ENCODE measurements at places on chromosomes 2 and 18. TPM values are rescaled to one million over a fixed set of nuclear protein-coding genes. Genes with fewer than 3 reads are reported as not detected.

DNA sequence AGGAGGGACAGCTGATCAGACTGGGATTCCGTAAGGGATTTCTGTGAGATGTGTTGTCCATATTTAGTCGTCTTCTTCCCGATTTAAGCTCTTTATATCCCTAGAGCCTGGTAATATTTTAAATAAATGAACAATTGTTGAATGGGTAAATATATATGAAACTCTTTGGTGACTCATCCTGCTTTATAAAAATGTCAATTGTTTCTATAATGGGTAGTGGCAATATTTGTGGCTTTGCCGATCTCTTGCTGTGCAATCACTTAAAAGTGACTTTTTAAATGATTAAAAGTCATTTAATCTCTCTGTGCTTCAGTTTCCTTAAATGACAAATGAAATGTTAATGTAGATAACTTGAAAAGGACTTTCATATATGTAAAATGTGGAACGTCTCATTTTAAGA is 339.2 kb downstream of the RNF144A start:
- no peak for DNase-seq
- no peak overlapping the region for H3K27ac ChIP-seq

DNA sequence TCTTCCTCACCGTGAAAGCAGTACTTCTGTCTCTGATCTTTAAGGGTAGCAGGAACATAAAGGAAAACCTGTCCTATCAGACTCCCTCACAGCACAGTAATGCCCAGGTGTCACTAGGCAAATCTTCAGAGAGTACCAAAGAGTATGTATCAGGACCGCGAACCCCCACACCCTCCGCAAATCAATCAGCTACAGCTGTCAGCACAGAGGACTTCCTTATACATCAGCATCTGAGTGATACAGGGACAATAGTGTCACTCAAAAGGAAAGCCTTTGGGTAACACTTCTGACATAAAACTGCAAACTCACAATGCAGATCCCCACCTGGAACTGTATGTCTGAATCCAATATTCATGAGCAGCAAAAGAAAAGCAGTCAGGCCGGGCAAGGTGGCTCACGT is 2.6 kb downstream of the AFG3L2 start:
- peak overlapping the region; percentile 16 for H3K27ac ChIP-seq
- H3K27me3 ChIP-seq = peaks cover 4% of the 10 kb centered on the region

Gene ABCB11
- total RNA-seq = not detected

DNA sequence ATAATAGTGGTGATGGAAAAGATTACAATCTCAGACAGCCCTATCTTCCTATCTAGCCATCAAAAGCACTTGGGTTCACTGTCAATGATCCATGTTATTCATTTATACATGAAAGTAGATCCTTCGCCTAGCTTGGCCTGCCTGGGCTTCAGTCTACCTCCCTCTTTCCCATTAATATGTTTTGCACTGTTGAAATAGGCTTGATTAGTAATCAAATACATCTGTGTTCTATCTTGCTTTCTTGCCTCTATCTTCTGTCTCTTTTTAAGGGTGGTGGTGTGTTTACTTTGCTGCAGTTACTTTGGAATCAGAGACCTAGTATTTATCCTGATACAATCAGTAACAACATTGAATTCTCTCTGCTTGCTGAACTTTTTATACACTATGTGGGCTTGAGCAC is 521.2 kb downstream of the TNS1 start:
- no peaks in the 10 kb centered on the region for H3K4me1 ChIP-seq
- H3K4me3 ChIP-seq = no peak overlapping the region
- peaks cover 2% of the 10 kb centered on the region for H3K27me3 ChIP-seq
- DNase-seq = no peak
- no peaks in the 10 kb centered on the region for H3K36me3 ChIP-seq

- peaks cover 40% of the 10 kb centered on the region for H3K4me1 ChIP-seq
- no peak overlapping the region for H3K4me3 ChIP-seq
- H3K27me3 ChIP-seq = no peaks in the 10 kb centered on the region
- H3K36me3 ChIP-seq = peaks cover 85% of the 10 kb centered on the region
- DNase-seq = no peak
- H3K27ac ChIP-seq = no peak overlapping the region
Observed at GRCh38 chr2:108454440-108454839, 5.4 kb downstream of the GCC2 start.

DNA sequence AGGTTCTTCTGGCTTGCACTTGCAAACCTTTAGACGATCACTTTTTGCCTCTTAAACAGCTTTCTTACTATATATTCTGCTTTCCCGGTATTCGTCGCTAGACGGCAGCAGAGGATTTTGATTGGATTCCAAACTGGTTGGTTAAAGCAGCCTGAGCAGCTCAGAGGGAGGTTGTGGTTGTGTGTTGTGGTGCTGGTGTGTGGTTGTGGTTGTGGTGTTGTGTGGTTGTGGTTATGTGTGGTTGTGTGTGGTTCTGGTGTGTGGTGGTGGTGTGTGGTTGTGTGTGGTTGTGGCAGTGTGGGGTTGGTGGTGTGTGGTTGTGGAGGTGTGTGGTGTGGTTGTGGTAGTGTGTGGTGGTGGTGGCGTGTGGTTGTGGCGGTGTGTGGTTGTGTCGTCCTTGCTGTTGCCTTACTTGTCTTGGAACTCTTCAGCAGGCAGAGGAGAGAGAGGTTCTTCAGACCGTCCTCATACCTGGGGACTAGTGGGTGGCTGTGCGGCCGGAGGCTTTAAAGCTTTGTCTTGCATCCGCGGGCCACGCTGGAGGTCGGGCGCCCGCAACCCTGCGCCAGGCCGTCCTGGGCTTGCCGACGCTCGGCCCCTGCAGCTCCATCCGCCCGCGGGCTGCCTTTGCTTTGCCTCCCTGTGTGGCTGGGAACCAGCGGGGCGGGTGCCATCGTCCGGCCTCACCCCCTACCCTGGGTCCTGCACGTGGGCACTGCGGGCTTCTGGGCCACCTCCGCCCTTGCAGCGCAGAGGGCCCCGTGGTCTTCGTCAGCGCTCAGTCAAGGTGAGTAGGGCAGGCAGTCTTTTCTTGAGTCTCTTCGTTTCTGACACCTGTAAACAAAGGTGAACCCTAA is 190.8 kb downstream of the ARHGAP28 start:
- no peak overlapping the region for H3K4me3 ChIP-seq
- DNase-seq = no peak
- peak overlapping the region; percentile 61 for H3K27ac ChIP-seq

DNA sequence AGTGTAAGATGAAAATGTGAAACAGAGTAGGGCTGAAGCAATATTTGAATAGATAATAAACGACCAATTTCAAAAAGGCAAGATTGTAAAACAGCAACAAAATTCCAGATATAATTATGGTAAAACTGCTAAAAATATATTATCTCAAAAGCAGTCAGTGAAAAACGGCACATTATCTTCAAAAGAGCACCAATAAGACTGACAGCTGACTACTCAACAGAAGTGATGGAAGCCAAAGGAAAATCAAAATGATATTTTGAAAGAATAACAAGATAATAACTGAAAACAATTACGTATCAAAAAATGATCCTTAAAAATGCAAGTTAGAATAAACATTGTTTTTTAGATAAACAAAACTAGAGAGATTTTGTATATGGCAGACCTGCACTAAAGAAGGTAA is 920.6 kb upstream of the FAM98A start:
- no peak for DNase-seq
- H3K27me3 ChIP-seq = no peaks in the 10 kb centered on the region
- H3K4me3 ChIP-seq = no peak overlapping the region
- H3K36me3 ChIP-seq = no peaks in the 10 kb centered on the region
- H3K4me1 ChIP-seq = no peaks in the 10 kb centered on the region

DNA sequence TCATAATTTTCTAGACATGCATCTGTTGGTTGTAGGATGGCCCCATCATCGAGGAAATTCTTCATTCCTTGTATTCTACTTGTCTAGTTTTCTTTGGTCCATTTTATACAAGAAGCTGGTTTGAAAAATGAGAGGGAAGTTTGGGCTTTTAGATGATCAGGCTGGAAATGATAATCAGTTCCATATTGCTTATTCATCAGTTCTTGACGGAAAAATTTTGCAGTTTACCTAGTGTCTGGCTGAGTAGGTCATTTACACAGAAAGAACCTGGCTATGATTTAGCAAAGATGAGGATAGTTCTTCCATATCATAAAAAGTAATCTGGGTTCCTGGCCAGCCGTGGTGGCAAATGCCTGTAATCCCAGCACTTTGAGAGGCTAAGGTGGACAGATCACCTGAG is 374.9 kb downstream of the LRRTM1 start:
- H3K4me3 ChIP-seq = no peak overlapping the region
- H3K36me3 ChIP-seq = no peaks in the 10 kb centered on the region
- no peaks in the 10 kb centered on the region for H3K4me1 ChIP-seq
- no peaks in the 10 kb centered on the region for H3K27me3 ChIP-seq
- DNase-seq = no peak

DNA sequence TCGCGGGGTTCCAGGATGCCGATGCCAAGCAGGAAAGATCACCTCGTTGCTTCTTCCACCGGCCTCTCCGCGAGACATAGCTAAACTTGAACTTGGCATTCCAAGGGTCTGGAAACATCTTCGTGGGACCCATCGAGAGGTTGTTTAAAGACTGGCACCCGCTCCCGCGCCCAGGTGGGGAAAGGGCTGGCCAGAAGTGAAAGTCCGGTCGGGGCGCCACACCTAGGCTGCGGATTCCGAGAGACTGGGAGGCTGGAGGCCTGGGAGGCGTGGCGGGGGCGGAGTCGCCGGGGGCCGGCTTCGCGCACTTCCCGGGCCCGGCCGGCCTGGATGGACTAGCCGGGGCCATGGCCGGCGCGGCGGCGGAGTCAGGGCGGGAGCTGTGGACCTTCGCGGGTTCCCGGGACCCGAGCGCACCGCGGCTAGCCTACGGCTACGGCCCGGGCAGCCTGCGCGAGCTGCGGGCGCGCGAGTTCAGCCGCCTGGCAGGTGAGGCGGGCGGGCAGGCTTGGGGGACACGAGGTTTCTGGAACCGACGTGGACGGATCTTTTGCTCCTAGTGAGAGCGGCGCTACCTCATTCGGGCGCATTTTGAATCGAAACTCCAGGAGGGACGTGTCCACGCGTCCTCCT is at the start of gene MOCOS:
Gene MOCOS (plus strand): TSS at position 305 of the 633 bp plus-strand sequence. CDS start 43 bp downstream, at position 348.
- peak; percentile 25 for DNase-seq
- peaks cover 35% of the 10 kb centered on the region for H3K27me3 ChIP-seq
- peak within 1 kb of the TSS; percentile 78 for H3K4me3 ChIP-seq
- peaks cover 2% of the 10 kb centered on the region for H3K4me1 ChIP-seq
- no peaks in the 10 kb centered on the region for H3K36me3 ChIP-seq
- H3K27ac ChIP-seq = no peak within 1 kb of the TSS

DNA sequence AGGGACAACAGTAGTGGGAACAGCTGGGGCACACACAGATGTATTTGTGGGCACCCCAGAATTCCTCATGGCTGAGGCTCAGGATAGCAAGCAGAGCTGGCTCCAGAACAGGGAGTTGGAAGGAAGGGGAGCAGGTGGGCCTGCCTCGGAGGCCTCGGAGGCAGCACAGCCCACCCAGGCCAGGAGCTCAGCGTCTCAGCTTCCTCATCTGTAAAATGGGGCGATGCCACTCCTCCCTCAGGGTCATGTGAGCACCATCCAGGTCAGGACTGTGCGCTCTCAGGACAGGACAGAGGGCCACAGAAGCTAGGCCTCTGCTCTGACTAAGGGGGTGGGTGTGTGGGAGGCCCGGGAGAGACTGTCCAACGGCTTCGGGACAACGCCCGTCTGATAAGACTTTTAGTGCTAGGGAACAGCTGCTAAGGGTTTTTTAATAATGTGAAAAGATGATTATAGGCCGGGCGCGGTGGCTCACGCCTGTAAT is 106.2 kb downstream of the HDAC4 start:
- no peak for DNase-seq
- H3K36me3 ChIP-seq = peaks cover 19% of the 10 kb centered on the region
- H3K27ac ChIP-seq = peak overlapping the region; percentile 85
- no peak overlapping the region for H3K4me3 ChIP-seq
- no peaks in the 10 kb centered on the region for H3K27me3 ChIP-seq
- H3K4me1 ChIP-seq = peaks cover 70% of the 10 kb centered on the region

- peaks cover 25% of the 10 kb centered on the region for H3K27me3 ChIP-seq
- peaks cover 5% of the 10 kb centered on the region for H3K4me1 ChIP-seq
- no peaks in the 10 kb centered on the region for H3K36me3 ChIP-seq
Observed at GRCh38 chr18:76391746-76392145, 103.3 kb downstream of the ZNF516 start.

- no peaks in the 10 kb centered on the region for H3K27me3 ChIP-seq
- DNase-seq = no peak
- no peaks in the 10 kb centered on the region for H3K36me3 ChIP-seq
- H3K4me3 ChIP-seq = no peak overlapping the region
- H3K27ac ChIP-seq = no peak overlapping the region
Observed at GRCh38 chr18:3985020-3985419, 470.1 kb downstream of the DLGAP1 start.

GRCh38 chr2:145815933-145816332 is 1296.0 kb upstream of the ZEB2 start:
- H3K4me1 ChIP-seq = no peaks in the 10 kb centered on the region
- no peak overlapping the region for H3K4me3 ChIP-seq
- no peaks in the 10 kb centered on the region for H3K27me3 ChIP-seq
- no peaks in the 10 kb centered on the region for H3K36me3 ChIP-seq
- H3K27ac ChIP-seq = no peak overlapping the region

- H3K36me3 ChIP-seq = no peaks in the 10 kb centered on the region
- DNase-seq = no peak
- H3K27me3 ChIP-seq = no peaks in the 10 kb centered on the region
- H3K4me3 ChIP-seq = no peak overlapping the region
- no peaks in the 10 kb centered on the region for H3K4me1 ChIP-seq
Observed at GRCh38 chr2:155115846-155116245, 417.4 kb downstream of the KCNJ3 start.

GRCh38 chr2:45919711-45920111 is 268.2 kb downstream of the PRKCE start:
- no peak overlapping the region for H3K27ac ChIP-seq
- no peak overlapping the region for H3K4me3 ChIP-seq
- no peaks in the 10 kb centered on the region for H3K36me3 ChIP-seq
- H3K4me1 ChIP-seq = peaks cover 10% of the 10 kb centered on the region
- DNase-seq = no peak

Gene PIEZO2
- not detected for total RNA-seq

Gene REG3G
- total RNA-seq = not detected

All from activated T-helper 2 cell treated with anti-CD3 and anti-CD28 coated beads, Interferon-gamma antibody, Interleukin-2, Interleukin-4, amounts not matched to agents 10 μg/mL and 5 μg/mL and 100 μg/mL, durations not matched to agents 14 hours and 24 hours and 36 hours (primary cell).